Activated naive CD4-positive, alpha-beta T cell (primary cell): ENCODE measurements at places on chromosomes 2 and 18.

GRCh38 chr2:128408349-128409305, 90.0 kb upstream of the HS6ST1 start:
- DNase-seq: no peak

DNA sequence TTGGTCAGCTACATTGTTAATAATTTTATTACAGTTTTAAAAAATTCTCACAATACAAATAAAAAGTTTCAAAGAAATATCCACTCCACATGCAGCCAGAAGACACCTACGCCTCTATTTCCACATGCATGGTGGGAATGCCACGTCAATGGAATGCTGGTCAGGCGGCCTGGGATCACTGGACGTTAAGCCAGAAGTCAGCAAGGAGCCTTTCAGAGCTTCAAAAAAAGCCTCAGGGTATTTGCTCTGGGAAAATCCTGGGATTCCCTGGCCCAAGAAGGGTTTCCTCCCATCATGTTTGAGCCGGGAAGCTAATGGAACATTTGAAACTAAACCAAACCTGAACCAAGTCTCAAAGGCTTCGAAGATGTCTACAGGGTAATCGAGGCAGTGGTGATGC, 241.9 kb upstream of the PXDN start:
- no peak for DNase-seq

GRCh38 chr2:213995400-213996105, 415.3 kb upstream of the VWC2L start:
- DNase-seq: no peak

DNA sequence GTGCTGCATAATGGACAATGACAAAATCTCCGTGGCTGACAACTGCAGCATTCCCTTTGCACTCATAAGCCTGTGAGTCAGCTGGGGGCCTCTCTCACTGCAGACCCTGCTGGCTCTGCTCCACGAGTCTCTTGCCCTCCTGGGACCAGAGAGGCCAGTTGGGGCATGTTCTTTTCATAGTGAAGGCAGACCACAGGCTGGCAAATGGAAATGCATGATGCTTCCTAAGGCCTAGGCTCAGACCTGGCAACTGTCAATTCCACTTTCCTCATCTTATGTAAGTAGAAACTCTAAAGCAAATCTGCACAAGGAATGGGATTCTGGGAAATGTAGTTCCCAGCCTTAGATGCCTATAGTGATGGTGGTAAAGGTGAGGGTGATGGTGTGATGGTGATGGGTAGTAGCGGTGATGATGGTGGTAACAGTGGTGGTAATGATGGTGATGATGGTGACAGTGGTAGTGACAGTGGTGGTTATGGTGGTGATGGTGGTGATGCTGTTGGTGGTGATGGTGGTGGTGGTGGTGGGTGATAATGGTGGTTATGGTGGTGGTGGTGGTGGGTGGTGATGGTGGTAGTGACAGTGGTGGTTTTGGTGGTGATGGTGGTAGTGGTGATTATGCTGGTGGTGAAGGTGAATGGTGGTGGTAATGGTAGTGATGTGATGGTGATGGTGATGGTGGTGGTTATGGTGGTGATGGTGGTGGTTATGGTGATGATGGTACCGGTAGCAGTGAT, 185.8 kb upstream of the ARL4C start:
- no peak for DNase-seq

- DNase-seq: no peak
Measured at GRCh38 chr2:46375566-46376125, 78.4 kb downstream of the EPAS1 start.

- DNase-seq: no peak
Measured at GRCh38 chr2:86697551-86698104, 22.5 kb upstream of the RMND5A start.

DNA sequence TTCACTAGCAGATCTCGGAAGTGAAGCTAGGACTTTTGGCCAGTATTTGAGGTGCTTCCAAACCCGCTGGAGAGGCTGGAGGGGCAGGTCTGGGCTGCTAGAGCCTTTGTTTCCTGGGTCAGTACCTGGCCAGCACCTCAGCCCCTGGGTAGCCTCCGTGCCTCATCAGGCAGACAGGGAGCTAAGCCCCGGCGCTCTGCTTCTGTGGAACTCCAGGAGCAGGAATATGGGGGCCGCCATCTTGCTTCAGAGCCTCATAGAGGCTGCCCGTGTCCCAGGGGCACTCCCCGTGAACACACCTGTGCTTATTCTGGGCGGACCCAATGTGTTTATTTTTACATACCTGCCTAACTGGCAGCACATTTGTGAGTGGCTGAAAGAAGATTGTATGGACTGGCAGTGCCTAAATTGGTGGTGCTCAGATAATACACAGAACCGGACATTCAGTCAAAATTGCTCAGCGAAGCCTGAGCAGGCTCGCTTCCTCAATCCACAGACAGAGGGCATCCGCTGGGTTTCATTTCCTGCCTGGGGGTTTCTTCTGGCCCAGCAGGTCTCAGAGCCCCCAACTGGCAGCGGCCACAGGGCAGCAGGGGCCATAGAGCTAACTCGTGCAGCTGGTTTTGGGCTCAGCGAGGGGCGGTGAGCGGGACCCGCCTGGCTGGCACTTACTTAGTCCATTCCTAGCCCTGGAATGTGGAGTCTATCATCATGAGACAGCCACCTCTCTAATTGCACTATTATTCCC, 176.8 kb upstream of the ALKAL2 start:
- no peak for DNase-seq

- DNase-seq: no peak
Measured at GRCh38 chr18:46751882-46752281, 5.0 kb downstream of the ST8SIA5 start.

DNA sequence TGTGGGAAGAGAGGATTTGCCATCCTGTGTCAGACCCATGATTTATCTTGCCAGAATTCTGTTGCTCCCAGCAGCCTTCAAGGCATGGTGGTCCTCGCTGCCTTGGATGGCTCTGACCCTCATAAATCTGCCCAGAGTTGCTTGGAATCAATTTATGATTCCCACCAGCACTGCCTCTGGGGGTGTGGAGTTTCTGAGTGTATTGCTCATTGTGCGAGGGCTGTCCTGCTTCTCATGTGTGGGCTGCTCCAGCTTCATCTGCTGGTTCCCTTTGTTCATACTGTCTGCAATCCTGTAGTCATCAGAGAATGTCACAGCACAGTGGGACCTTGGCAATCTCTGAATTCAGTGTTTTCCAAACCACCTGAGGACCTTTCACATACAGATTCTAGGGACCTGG, 139.8 kb downstream of the CLIP4 start:
- DNase-seq: no peak

DNA sequence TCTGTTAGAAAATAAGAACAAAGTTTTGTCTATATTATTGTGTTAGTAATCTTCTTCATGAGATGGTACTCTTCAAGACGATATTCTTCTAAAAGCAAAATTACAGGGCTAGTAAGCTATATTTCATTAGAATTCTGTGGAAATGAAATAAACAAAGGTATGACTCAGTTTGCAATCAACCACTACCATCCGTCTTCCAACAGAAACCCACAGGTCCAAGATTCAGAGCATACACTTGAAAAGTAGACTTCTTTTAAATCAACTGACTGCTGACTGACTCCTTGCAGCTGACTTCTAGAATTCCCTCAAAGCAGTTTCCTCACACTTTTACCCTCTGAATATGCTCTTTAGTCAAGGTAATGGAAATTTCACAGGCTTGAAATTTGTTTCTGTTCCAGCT, 193.7 kb downstream of the GCA start:
- no peak for DNase-seq

- no peak for DNase-seq
Measured at GRCh38 chr2:240457223-240458043, 22.0 kb downstream of the GPC1 start.

DNA sequence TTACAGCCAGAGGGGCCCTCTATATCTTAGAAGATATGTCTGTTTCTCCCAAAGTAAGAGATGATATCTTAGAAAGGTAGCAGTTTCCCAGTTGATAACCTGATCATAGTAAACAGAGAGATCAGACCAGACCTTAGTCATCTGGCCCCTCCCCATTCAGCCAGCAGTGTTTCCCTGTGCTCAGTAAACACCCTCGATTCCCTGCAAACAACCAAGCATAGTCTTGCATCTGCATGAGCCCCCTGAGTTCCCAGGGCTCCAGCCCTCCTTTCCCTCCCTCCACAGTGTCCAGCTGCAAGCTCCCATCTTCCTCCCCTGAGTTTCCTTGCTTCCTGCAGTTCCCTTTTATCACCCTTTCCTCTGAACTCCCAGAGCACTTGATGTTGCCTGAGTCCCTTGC, 20.3 kb downstream of the NRP2 start:
- no peak for DNase-seq

- DNase-seq: no peak
Measured at GRCh38 chr2:60706021-60706420, 50.0 kb upstream of the PAPOLG start.

DNA sequence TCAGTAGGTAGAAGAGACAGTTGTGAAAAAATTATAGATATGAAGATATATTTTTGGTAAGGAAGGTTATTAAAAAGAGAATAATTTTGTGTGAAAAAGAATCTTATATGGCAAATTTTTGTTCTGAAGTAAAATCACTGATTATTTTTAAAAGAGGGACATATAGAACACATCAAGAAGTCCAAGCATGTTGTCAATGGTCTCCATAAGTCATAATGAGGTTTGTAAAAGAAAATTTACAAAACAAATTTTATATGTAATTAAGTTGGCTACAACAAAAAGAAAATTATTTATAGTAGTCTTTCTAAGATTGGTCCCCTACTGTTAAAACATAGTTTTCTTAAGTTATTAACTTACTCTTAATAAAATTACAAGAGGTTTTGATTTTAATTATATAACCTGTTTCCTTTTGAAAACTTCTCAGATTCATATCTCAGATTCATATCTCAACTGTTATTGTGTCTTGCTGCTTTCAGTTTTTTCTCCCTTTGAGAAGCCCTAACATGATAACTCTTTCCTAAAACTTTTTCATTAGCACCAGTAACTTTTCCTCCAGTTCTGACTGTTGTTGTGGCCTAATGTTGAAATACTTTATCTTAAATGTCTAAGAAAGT, 81.2 kb downstream of the SH3YL1 start:
- no peak for DNase-seq

GRCh38 chr2:69477627-69478026, 40.4 kb upstream of the NFU1 start:
- no peak for DNase-seq

DNA sequence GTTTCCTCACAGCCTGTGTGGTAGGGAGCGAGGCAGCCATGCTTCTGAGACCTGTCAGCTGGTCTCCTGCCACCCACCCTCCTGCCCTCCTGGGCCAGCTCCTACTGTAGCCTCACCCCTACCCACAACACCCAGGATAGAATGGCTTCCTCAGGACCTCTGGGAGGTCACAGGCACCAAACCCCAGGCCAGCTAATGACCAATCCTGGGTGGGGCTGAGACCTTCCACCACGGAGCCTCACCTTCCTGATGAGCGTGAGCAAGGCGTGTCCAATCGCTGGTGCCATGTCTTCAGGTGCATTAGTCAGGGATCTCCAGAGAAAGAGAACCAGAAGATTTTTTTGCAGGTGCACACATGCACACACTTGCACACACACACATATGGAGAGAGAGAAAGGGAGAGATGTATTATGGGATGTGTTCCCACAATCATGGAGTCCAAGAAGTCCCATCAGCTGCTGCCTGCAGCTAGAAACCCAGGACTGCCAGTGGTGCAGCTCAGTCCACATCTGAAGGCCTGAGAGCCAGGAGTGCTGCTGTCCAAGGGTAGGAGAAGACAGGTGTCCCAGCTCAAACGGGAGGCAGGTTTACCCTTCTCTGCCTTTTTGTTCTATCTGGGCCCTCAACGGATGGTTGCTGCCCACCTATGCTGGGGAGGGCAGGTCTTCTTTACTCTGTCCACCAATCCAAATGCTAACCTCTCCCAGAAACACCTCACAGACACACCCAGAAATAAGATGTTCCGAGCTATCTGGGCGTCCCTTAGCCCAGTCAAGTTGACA, 70.4 kb upstream of the HDAC4 start:
- DNase-seq: no peak
